ENCODE measurements at places on chromosomes 7 and 10.

DNA sequence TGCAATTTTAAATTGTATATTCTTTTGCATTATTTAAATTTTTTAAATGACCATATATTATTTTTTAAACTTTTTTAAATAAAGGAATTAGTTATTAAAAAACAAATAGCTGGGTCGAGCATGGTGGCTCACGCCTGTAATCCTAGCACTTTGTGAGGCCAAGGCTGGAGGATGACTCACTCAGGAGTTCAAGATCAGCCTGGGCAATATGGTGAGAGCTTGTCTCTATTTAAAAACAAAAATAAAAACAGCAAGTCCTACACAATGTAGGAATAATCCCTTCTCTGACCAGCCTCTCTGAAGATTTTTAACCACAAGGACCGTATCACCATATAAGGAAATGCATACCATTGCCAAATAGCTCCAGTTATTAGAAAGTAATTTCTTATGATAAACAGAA lies 19.6 kb downstream of the NOC3L start:
- DNase-seq: no peak

- no peak for DNase-seq
Observed at GRCh38 chr10:16316733-16317390, 119.9 kb upstream of the PTER start.

- DNase-seq: no peak
Observed at GRCh38 chr10:84267503-84268126, 22.8 kb downstream of the RGR start.

- DNase-seq: no peak
Observed at GRCh38 chr10:22999942-23000341, 72.1 kb downstream of the ARMC3 start.

- DNase-seq: no peak
Observed at GRCh38 chr7:74289018-74289658, at the start of gene CLIP2. CLIP2 (plus strand) TSS chr7:74289407; CDS start chr7:74317547, 28,140 bp downstream.

DNA sequence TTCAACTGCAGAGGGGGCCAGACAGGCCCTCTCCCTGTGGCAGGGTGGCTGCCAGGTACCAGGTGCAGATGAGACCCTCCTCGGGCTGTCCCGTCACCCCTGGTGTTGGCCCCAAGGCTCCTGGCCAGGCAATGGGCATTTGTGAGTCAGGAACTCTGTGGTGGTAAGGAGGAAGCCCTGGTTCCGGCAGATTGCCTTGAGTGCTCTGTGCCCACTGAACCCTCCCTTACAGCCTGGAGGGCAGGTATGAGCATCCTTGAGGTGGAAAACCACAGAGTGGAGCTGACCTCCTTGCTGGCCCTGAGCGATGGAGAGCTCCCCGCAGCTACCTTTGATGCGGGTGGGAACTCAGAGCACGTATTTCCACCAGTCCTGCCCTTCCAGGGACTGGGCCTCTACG lies 2.0 kb downstream of the PAOX start:
- no peak for DNase-seq

DNA sequence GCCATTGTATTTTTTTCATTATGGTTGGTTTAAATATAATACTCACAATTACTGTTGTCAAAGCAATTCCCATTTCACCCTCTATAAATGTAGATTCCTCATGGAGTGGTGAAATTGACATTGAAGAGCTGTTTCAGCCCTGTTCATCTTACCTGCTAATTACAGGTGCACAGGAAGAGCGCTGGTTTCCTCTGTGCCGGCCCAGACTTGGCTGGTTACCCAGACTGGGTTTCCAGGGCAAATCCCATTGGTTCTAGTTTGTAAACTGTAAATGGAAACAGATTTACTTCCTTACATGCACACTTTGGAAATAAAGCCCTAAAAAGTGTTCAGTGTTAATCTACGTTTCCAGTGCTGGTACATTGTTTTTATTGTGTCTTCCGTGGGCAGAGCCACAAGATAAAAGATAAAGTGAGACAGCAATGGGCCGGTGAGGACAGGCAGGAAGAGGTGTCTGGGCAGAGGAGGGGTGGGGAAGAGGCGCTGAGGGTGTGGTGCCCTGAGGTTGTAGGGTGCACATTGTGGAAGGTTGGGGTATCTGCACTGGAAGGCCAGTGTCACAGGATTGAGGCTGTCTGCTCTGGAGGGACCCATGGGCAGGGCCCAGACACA lies 71.6 kb upstream of the ZPBP start:
- DNase-seq: no peak

DNA sequence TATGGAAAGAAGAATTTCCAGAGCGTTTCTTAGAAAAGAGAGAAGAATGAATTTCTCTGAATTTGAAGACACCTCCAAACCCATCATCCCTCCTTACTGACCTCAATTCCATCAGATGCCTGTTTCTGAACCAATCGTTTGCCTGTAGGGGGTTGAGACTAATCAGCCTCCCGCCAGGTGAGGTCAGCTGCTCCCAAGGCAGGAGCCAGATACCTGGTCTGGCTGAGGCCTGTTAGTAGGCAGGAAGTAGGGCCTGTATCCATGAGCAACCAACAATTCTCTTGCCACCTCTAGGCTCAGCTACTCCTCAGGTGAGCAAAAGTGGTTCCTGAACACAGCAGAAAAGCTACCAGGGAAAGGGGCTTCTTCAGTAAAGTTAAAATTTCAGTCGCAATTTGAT lies 50.3 kb downstream of the HTR5A start:
- DNase-seq: no peak

GRCh38 chr10:132407243-132407746 lies 10.3 kb downstream of the PWWP2B start:
- DNase-seq: no peak

DNA sequence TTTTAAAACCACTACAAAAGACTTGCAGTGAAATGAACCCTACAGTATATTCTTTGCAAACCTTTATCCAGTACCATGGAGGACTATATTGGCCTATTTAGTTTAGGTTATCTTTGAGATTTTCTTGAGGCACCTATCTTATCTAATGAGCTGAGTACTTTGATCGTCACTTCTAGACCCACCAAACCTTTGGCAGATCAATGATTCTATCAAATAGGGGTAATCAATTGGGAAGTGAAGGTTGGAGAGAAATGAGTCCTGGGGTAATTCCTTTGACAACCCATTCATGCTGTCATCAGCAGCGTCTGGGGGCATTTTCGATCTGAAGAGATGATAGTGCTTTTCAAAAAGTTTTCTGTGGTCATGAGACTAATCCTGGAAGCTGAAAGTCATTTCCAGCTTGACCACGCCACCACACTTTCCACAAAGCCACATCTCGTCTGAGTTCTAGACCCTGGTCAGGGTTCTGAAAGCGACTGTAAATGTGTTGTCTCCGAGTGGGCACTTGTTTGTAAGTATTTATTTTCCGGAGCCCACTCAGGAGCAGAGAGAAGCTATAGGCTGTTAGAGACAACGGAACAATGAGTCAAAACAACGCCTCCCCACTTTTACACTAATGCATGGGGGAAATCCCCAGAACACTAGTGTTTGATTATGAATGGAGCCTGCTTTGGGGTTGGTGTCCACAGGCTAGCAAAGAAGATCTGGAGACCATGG lies 4.8 kb downstream of the EGR2 start:
- no peak for DNase-seq

DNA sequence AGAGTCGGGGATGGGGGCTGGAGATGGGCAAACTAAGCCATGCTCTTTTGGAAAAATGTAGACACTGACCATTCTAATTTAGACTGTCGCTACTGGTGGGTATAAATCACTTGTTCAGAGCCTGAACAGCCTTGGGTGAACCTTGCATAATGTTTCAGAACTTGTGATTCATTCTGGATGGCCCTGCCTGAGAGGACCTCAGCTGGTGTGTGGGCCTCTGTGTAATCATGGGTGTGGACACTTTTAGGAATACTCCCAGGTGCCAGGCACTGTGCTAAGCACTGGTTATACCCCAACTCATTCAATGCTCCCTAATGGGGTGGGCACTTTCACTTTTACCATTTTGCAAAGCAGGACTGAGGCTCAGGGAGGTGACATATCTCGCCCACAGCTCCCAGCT lies 26.8 kb upstream of the TM9SF3 start:
- no peak for DNase-seq

- no peak for DNase-seq
Observed at GRCh38 chr10:50565301-50566083, 58.3 kb downstream of the SGMS1 start.

DNA sequence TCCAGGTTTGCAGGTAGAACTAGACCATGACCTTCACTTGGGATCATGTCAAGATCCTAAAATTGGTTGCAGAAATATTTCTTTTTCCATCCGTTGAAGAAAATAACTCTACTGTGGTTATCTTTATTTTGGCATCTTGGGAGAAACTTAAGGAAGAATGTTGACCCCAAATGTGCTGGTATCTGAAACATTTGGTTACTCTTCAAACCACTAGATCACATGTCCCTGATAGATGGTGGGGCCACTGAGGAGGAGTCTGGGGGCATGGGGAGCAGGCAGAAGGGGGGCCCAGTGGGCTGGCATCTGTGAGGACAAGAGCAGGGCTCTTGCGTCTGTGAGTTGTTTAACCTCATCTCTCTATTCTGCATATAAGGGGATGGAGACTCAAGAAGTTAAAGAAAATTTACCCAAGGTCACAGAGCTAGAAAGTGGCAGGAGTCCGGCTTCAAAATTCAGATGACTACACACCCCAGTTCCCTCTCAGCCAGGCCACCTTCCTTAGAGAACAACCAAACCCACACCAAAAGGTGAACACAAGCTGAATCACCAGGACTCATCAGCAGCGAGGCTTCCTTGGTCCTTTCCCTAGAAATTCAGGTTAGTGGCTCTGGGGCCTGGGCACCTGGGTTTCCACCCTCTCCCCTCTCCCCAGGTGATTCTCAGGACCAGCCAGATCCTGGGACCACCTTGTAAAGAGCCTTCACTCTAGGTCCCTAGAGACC lies 40.6 kb upstream of the SRGN start:
- no peak for DNase-seq
